Mesenteric fat pad (tissue), 1 donor: ENCODE measurements at places on chromosomes 4 and X.

DNA sequence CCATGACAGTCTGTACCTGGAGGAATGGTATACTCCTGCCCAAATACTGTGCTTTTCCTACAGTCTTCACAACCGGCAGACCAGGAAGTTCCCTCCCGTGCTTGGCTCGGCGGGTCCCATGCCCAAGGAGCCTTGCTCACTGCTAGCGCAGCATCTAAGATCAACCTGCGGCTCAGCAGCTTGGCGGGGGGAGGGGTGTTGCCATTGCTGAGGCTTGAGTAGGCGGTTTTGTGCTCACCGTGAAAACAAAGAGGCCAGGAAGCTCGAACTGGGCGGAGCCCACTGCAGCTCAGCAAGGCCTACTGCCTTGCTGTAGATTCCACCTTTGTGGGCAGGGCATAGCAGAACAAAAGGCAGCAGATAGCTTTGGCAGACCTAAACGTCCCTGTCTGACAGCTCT is 152.7 kb downstream of the TEX11 start:
- no peak for DNase-seq

DNA sequence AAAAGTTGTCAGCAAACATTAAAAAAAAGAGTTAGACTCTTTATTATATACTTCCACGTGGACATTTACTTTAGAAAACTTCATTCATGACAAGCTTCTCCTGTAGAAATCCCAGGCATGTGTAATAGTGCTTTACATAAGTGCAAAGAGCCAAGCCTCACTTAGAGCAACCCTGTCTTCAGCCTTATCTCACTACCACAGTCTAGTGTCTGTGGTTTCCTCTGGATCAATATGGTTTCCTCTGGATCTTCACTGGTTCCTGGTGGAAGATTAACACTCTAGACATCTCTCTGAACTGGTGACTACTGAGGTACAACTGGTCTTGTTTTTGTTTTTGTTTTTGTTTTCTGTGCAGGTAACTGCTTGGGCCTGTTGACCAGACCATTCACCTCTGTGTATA is 18.4 kb upstream of the ARMCX5 start:
- DNase-seq = no peak

- no peak for DNase-seq
Observed at GRCh38 chr4:7323461-7323871, 111.3 kb downstream of the PSAPL1 start.

DNA sequence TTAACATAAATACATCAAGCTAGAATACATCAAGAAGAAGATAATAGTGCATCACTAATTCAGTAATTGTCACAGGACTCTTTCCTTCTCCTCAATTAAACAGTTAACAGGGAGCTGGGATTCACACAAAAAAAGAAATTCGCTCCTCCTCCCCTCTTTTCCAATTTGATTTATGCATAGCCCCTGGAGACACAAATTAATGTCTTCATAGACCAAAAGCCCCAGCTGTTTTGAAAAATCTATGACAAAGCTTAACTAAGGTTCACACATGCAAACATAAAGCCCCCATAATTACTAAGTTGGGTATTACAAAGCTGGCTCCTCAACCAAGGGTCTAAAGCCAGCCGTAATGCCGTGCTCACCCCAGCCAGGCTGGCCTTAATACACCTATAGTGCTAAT is 61.2 kb downstream of the ENOX2 start:
- no peak for DNase-seq

- DNase-seq = no peak
Observed at GRCh38 chr4:87317527-87317926, 5.2 kb downstream of the HSD17B13 start.
